ENCODE measurements at places on chromosomes 5 and 9. TPM values are rescaled to one million over a fixed set of nuclear protein-coding genes. Genes with fewer than 3 reads are reported as not detected.

DNA sequence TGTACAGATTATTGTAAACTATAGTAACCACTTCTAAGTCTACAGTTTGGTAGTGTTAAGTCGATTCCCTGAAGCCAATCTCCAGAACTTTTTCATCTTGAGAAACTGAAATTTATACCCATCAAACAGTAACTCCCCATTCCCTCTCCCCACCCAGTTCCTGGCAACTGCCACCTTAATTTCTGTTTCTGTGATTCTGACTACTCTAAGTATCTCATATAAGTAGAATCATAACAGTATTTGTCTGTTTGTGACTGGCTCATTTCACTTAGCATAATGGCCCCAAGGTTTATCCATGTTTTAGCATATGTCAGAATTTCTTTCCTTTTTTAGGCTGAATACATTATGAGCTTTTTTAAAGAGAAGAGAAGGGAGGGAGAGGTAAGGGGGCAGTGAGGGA is 61.4 kb downstream of the SPOCK1 start:
- no peak for DNase-seq

- DNase-seq, result no peak
Measured at GRCh38 chr9:134159566-134160245, 4.7 kb downstream of the RNU6ATAC start.

DNA sequence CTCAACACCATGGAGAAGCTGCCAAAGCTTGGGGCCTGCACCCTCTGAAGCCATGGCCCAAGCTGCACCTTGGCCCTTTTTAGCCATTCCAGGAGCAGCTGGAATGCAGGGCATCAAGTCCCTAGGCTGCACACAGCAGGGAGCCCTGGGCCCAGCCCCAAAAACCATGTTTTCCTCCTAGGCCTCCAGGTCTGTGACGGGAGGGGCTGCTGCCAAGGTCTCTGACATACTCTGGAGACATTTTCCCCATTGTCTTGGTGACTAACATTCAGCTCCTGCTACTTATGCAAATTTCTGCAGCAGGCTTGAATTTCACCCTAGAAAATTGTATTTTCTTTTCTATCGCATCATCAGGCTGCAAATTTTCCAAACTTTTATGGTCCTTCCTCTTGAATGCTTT is 64.6 kb downstream of the ELOVL7 start:
- no peak for DNase-seq

HAVCR1 gene
- total RNA-seq, result not detected

DNA sequence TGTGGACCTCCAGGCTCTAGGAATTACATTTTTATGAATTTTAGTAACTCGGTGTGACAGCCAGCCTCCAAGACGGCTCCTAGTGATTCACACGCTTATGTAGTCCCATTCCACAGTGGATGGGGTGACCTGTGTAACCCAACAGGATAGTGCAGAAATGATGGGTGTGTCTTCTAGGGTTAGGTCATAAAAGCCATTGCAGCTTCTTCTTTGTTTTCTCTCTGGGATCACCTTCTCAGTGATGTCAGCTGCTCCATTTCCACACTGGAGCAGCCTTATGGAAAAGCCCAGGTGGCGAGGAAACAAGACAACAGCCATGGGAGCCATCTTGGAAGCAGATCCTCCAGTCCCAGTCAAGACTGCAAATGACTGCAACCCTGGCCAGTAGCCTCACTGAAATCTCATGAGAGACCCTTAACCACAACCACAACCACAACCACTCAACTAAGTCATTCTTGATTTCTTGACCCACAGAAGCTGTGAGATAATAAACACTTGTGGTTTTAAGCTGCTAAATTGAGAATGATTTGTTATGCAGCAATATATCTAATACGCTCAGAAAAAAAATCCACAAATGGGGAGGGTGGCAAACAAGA is 5.1 kb upstream of the GNPDA1 start:
- DNase-seq, result peak; percentile 90

DNA sequence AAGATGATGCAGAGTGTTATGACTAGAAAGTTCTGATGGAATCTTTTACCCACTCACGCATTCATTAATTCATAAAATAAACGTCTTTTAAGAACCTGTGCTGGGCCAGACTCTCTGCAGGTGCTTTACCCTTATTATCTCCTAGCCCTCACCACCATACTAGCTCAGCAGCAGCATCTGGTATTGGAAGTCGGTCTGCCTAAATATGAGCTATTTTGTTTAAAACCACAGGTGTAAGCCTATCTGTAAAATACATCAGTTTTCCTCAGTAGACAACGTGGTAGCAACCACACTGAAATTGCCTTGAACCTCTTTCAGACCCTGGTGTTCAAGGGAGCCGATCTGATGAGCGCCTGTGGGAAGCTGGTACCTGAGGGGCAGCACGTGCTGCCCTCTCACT is 69.4 kb downstream of the PPIC start:
- no peak for DNase-seq

SLC36A2 gene
- not detected for total RNA-seq

GRCh38 chr9:6676254-6676921 is 30.9 kb upstream of the GLDC start:
- no peak for DNase-seq

- no peak for DNase-seq
Measured at GRCh38 chr5:132460846-132461568, 29.6 kb downstream of the IRF1 start.

- peak; percentile 11 for DNase-seq
Measured at GRCh38 chr5:173316339-173317020, 11.7 kb downstream of the STC2 start.

GRCh38 chr5:55173687-55174230 is 782 bp upstream of the CDC20B start:
- no peak for DNase-seq

DNA sequence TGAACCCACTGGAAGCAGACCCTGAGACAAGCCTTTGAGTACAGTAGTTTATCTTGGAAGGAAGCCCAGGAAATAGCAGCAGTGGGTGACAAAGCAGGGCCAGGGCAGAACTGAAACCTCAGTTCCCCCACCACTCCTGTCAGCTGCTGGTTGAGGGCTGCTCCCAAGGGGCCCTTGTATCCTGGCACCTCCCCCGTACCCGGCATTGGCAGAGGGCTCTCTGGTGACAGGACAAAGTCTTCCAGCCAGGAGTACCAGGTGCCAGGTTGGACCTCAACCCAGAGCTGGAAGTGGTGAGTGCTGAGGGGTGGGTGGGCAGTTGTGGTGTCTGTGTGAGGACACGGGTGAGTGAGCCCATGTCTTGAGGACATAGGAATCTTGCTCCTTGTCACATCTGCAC is 123.3 kb downstream of the PHF2 start:
- no peak for DNase-seq

- DNase-seq, result no peak
Measured at GRCh38 chr5:67447732-67448131, 251.1 kb upstream of the CD180 start.

GRCh38 chr5:4817767-4818166 is 322.4 kb upstream of the ADAMTS16 start:
- no peak for DNase-seq

GRCh38 chr9:96304230-96304629 is 2.3 kb upstream of the HSD17B3 start:
- no peak for DNase-seq

ADRA1B gene
- 9.2 TPM for total RNA-seq

GRCh38 chr5:87327998-87328397 is 60.3 kb downstream of the RASA1 start:
- DNase-seq, result no peak

DNA sequence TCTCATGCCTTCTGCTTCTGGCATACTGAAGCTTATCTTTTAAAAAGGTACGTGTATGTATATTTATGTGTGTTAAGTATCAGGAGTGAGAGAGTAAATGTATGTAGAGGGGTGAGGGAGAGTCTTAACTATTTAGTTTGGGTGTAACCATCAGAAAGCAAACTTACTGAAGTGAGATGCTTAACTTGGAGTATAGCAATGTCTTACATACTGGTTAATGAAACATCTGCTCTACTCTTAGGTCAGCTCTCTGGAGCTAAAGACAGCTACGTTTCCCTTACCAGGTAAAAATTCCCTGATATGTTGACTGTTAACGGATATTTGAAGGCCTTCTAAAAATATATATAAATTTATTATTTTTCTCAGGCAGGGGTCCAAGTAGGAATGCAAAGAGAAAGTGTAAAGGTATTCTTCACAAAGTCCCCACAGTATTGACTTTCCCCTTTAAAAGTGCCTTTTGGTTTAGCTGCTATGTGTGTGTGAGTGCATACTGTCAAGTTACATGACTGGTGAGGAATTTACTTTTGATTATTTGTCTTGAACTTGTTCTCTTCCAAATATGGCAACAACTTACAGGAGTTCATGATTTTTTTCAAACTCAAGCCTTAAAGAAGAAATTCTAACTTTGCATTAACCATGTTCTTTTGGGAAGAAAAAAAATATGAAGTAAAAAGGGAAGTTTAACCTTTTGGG is 12.3 kb upstream of the C5orf24 start:
- no peak for DNase-seq

CBY3 gene
- not detected for total RNA-seq

All from myocyte (in vitro differentiated cells).